ENCODE measurements at places on chromosomes 1 and 21.

DNA sequence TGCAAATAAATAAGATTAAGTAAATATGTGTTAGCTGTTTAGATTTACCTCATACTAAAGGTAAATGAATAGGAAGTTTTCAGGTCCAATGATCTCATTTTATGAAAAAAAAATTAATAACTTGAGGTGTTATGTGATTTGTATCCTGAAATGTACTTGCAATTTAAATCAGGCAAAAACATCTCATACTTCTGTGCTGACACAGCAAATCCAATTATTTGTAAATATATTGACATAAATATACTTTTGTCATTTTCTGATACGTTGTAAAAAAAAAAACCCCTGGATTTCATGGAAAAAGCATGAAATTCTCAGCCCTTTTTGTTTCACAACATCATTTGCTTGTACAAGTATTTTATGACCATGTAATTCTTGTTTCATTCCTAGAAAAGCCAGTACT, 184.1 kb upstream of the NCAM2 start:
- DNase-seq, result no peak

DNA sequence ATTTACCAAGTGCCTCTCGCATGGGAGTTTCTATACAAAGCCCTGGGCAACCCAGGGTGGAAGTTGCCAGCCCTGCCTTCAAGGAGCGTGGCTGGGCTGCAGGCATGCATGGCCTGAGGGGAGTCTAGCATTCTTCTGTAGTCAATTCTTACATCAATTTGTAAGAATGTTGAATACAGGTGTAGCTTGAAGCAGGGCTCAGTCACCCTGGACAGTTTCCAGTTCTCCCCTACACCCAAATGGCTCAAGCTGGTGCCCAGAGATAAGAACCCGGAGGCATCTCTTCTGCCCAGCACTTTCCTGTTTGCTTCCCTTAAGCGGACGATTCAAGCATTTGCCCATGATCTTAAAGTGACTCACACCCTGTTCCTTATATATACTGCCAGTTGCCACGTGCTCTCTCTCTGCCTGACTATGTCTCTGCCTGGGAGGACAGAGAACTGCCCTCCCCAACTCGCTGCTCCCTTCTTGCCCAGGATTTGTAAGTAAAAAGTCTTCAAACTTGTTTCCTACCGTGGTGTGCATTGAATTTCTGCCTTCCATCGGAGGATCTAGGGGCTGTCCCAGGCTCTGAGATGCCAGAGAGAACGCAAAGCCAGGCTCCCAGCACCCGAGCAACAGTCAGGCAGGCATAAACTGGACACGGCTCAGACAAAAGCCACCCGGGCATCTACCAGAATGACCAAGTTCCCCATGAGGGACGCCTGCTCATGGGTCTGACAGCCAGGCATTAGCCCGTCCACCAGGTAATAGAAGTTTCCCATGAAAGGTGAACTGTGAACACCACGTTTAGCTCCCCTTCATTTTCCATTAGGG, 50.9 kb upstream of the AJAP1 start:
- DNase-seq, result no peak

- DNase-seq, result no peak
Measured at GRCh38 chr1:100391675-100392074, 39.4 kb downstream of the CDC14A start.

- DNase-seq, result no peak
Measured at GRCh38 chr1:3222042-3222692, 153.2 kb downstream of the PRDM16 start.

DNA sequence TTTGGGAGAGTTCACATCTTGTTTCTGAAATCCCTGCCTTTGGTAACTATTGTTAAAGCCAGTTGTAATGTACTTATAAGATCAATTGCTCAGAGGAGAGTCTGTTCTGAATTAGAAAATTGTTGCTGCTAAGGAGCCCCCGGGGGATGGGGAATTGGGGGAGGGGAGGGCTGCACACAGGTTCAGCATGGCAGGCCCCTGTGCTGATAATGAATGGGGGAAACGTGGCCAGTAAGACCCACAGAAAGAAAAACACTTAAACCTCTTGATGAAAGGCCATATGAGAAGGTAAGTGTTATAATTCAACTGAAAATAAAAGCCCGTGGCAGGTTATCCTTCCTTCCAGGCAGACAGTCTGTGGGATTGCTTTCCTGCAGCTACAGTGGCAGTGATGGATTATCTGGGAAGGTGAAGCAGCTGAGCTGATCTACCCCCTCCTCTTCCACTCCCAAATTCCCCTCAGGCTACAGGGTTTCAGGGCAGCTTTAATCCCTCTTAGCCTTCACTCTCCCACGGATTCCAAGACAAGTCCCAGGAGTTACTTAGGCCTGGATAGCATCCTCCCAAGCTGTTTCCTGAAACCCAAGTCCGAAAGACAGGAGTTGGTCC, 398.8 kb downstream of the TBX15 start:
- DNase-seq, result no peak

DNA sequence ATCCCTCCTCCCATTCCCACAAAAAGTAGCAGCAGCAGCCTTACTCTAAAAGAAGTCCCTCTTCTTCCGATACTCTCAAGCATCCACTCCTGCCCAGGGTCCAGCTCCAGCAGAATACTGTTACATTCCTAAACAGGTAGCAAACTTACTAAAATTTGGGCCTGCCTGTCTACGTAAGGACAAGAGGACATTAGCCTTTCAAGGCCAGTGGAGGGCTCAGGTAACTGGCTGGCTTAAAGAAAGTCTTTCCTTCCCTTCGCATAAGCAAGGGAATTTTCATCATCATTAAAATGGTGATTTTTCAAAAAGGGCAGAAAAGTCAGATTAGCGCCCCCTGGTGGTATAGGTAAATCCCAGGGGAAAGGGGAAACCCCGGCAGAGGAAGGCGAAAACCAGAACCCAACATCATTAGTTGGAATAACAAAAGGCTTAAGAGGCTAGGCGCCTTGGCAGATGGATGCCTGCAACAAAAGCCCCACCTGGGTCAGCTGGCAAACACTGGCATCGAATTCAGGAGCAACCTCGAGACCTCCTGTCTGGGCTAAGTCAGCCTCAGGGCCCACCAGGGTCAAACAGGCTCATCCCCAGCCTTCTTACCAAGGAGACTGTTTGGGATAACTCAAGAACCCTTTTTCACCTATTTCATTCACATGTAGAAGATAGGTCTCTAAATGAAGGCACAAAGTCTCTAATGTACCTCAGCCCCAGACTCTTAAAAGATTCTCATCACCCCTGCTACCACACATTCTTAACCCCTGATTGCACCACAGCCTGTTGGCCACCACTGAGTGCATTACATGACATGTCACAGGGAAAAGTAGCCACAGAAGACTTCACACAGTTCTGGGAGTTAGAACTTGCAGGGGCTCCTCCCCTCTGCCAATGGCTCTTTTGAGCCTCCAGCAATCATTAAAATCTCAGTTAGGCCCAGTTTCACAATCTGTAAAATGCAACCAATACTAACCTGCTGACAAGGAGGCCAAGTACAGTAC, 36.7 kb downstream of the ERI3 start:
- DNase-seq, result no peak

DNA sequence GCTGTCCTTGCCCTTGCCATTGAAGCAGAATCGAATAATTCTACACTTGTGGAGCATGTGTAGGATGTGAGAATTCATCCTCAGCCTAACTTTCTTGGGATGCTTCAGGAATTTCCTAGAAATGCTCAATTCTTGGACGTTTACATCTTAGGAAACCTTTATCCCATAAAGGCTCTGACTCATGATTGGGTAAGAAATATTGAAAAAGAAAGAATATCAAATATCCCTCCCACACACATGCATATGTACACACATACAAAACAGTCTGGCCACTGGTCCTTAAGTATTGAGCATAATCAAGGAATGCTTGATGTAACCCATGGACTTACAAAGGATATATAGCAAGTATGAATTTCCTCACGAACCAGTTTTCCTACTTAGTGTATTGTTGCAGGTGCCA, 83.9 kb upstream of the IPO9 start:
- DNase-seq, result no peak

DNA sequence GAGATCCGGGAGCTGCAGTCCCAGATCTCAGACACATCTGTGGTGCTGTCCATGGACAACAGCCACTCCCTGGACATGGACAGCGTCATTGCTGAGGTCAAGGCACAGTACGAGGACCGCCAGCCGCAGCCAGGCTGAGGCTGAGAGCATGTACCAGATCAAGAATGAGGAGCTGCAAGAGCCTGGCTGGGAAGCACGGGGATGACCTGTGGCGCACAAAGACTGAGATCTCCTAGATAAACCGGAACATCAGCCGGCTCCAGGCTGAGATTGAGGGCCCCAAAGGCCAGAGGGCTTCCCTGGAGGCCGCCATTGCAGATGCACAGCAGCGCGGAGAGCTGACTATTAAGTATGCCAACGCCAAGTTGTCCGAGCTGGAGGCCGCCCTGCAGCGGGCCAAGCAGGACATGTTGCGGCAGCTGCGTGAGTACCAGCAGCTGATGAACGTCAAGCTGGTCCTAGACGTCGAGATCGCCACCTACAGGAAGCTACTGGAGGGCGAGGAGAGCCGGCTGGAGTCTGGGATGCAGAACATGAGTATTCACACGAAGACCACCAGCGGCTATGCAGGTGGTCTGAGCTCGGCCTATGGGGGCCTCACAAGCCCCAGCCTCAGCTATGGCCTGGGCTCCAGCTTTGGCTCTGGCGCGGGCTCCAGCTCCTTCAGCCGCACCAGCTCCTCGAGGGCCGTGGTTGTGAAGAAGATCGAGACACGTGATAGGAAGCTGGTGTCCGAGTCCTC, 25.5 kb downstream of the ETV3L start:
- no peak for DNase-seq

- no peak for DNase-seq
Measured at GRCh38 chr1:226638001-226638601, 89.5 kb downstream of the STUM start.

GRCh38 chr1:230087028-230087716, 20.1 kb downstream of the GALNT2 start:
- no peak for DNase-seq

DNA sequence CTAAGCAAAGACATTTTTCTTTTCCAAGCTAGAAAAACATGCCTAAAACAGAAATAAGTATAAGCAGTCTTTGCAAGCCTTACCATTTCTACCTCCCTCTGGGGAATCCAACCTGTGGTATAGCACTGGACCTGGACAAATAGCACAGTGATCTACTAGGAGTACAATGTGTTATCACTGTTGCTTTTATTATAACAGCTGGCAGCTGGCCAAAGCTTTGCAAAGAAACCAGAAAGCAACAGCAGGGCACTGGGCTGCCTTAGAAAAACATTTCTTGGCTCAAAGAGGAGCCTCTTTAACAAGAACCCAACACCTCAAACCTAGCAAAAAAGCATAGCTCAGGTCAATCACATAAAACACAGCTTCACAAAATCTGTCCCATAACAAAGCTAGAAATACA, 294.5 kb upstream of the GREM2 start:
- no peak for DNase-seq

DNA sequence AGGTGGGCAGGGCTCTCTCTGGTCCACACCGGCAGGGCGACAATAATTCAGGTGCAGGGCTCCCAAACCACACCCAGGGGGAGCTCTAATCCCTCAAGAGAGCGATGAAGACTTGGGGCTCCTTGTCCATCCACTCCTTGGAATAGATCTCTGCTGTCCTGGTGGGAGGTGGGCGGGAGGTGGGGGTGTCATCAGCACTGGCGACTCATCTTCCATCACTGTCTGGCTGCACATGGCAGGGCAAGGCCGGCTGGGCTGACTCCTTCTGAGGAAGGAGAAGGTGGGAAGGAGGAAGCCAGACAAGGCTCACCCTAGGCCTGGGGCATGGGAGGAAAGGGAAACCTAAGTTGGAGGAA, 29.3 kb downstream of the TNNT2 start:
- no peak for DNase-seq

Data from NCI-H1436 treated with DMSO at 0.1 percent for 48 hours (cell line).